ENCODE measurements at places on chromosomes 11 and 22.

DNA sequence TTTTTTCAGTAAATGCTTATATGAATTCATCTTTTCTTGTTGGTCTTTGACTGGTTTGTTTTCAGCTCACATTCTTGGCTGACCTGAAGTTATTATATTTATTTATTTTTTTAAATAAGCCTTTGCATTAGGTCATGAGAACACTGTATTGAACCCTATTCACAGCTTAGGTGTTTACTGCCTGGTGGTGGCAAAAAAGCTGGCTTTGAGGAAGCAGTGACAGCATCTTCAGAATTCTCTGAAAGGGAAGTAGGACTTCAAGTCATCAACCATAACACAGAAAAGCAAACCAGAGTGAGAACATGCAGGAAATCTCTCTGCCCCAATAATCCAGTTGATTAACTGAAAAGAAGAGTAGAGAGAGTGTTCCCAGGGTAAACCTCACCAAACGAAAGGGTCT is 30.3 kb upstream of the MMP13 start:
- H3K4me1 ChIP-seq = no peaks in the 10 kb centered on the region
- H3K36me3 ChIP-seq = no peaks in the 10 kb centered on the region
- H3K27ac ChIP-seq = no peak overlapping the region
- ATAC-seq = no peak

GRCh38 chr11:96094156-96094555 is 170.2 kb upstream of the MTMR2 start:
- no peaks in the 10 kb centered on the region for H3K27me3 ChIP-seq
- peaks cover 16% of the 10 kb centered on the region for H3K4me1 ChIP-seq
- H3K36me3 ChIP-seq = peaks cover 22% of the 10 kb centered on the region
- no peak overlapping the region for H3K4me3 ChIP-seq
- H3K27ac ChIP-seq = no peak overlapping the region
- no peak for ATAC-seq

GRCh38 chr11:108966978-108967377 is 302.1 kb downstream of the DDX10 start:
- no peaks in the 10 kb centered on the region for H3K36me3 ChIP-seq
- no peaks in the 10 kb centered on the region for H3K4me1 ChIP-seq
- H3K4me3 ChIP-seq = no peak overlapping the region
- no peak for ATAC-seq
- H3K27ac ChIP-seq = no peak overlapping the region

- H3K36me3 ChIP-seq = no peaks in the 10 kb centered on the region
- H3K4me1 ChIP-seq = peaks cover 15% of the 10 kb centered on the region
- no peak overlapping the region for H3K4me3 ChIP-seq
- no peaks in the 10 kb centered on the region for H3K27me3 ChIP-seq
- H3K27ac ChIP-seq = no peak overlapping the region
Observed at GRCh38 chr11:67441098-67441563, 2.1 kb downstream of the CORO1B start.

GRCh38 chr11:85828640-85828978 is 17.7 kb upstream of the SYTL2 start:
- H3K27me3 ChIP-seq = no peaks in the 10 kb centered on the region
- H3K4me1 ChIP-seq = no peaks in the 10 kb centered on the region
- H3K36me3 ChIP-seq = no peaks in the 10 kb centered on the region
- H3K27ac ChIP-seq = no peak overlapping the region

- H3K4me1 ChIP-seq = no peaks in the 10 kb centered on the region
- H3K4me3 ChIP-seq = no peak overlapping the region
- H3K36me3 ChIP-seq = no peaks in the 10 kb centered on the region
- H3K27ac ChIP-seq = no peak overlapping the region
- H3K27me3 ChIP-seq = peaks cover 10% of the 10 kb centered on the region
- ATAC-seq = no peak
Observed at GRCh38 chr11:34519595-34520235, 6.1 kb upstream of the ELF5 start.

GRCh38 chr22:42277988-42278776 is 7.7 kb upstream of the TCF20 start:
- no peak overlapping the region for H3K4me3 ChIP-seq
- no peak overlapping the region for H3K27ac ChIP-seq
- peaks cover 12% of the 10 kb centered on the region for H3K4me1 ChIP-seq
- no peaks in the 10 kb centered on the region for H3K36me3 ChIP-seq
- H3K27me3 ChIP-seq = no peaks in the 10 kb centered on the region

DNA sequence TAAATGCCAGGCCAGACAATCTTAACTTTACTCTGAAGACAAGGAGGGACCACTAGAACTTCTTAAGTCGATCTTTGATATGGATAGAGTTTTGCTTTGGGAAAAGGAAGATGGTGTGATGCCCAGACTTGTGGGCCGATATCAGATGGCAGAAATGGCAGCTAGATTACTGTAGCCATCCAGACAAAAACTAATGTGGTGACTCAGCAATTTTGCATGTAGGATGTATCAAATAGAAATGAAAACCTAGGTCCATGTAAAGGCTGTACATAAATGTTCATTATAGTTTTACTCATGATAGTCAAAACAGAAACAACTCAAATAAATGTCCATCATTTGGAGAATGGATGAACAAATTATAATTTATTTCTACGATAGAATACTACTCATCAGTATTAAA is 121.5 kb downstream of the APIP start:
- no peak for ATAC-seq
- H3K27me3 ChIP-seq = no peaks in the 10 kb centered on the region
- H3K36me3 ChIP-seq = no peaks in the 10 kb centered on the region
- no peak overlapping the region for H3K4me3 ChIP-seq
- no peak overlapping the region for H3K27ac ChIP-seq
- H3K4me1 ChIP-seq = peaks cover 13% of the 10 kb centered on the region

- H3K27ac ChIP-seq = no peak overlapping the region
- no peak for ATAC-seq
- no peaks in the 10 kb centered on the region for H3K4me1 ChIP-seq
- H3K36me3 ChIP-seq = no peaks in the 10 kb centered on the region
- H3K4me3 ChIP-seq = no peak overlapping the region
Observed at GRCh38 chr22:27050771-27051170, 393.4 kb downstream of the MIAT start.

DNA sequence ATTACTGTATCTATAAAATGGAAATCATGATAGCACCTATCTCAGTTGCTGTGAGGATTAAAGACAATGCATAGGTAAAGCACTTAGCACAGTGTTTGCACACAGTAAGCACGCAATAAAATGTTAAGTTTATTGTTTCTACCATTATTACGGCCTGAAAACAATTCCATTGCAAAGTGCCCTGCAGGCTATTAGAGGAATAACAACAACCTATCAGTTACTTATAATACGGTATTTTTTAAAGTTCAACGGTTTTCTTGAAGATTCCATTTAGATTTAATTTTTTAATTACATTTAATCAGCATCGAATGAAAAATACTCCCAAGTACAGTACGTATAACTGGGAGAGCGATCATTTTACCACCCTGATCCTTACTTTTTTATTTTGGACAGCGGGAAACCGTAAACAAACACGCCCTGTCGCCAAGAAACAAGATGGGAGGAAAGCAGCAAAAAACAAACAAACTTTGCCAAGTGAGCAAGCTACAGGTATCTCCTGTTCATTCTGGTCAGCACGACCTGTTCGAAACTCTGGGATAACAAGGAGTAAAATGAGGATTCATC is 893 bp downstream of the SLC36A4 start:
- H3K4me3 ChIP-seq = peak overlapping the region; percentile 81
- no peaks in the 10 kb centered on the region for H3K36me3 ChIP-seq
- H3K4me1 ChIP-seq = peaks cover 12% of the 10 kb centered on the region
- ATAC-seq = no peak
- peak overlapping the region; percentile 97 for H3K27ac ChIP-seq
- H3K27me3 ChIP-seq = no peaks in the 10 kb centered on the region

DNA sequence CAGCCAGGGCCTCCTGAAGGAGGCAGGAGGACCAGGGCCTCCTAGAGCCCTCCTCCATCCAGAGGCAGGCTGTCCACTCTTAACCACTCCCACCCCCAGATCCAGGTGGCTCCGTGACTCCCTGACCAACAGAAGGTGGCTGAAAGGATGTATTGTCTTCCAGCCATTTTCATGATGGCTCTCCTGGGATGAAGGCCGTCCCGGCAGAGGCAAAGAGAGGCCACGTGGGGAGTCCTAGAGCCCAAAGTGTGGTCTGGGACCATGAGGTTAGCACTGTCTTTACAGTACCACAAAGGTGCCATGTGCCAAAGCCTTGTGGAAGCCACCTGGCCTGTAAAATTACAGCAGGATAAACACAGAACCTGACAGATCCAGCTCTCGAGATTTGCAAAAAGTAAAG is 42.3 kb downstream of the DUSP8 start:
- H3K36me3 ChIP-seq = peaks cover 17% of the 10 kb centered on the region
- no peak overlapping the region for H3K27ac ChIP-seq
- no peak for ATAC-seq

- H3K4me1 ChIP-seq = peaks cover 99% of the 10 kb centered on the region
- no peak overlapping the region for H3K4me3 ChIP-seq
- H3K27me3 ChIP-seq = no peaks in the 10 kb centered on the region
- no peaks in the 10 kb centered on the region for H3K36me3 ChIP-seq
Observed at GRCh38 chr22:23769321-23769965, 1.7 kb upstream of the CHCHD10 start.

GRCh38 chr11:57160665-57161064 is 21.1 kb upstream of the LRRC55 start:
- H3K4me1 ChIP-seq = no peaks in the 10 kb centered on the region
- no peak overlapping the region for H3K4me3 ChIP-seq
- no peaks in the 10 kb centered on the region for H3K36me3 ChIP-seq
- peaks cover 27% of the 10 kb centered on the region for H3K27me3 ChIP-seq

DNA sequence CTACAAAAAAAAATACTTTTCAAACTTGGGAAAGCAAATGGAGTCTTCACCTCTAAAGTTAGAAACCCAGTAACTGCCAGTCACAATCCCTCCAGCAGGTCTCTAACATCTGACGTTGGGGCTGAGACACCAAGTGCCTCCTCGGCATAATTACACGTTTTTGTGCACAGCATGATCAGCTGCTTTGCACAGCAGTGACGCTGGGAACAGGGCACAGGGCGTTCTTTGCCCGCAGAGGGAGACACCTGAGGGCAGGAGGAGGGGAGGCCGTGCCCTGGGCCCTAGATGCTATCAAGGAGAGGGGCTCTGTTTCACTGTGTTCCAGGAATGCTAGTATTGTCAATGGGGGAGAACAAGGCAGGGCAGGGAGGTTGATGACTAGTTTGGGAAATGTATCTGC is 120.1 kb downstream of the PARVA start:
- H3K36me3 ChIP-seq = peaks cover 62% of the 10 kb centered on the region
- H3K4me3 ChIP-seq = no peak overlapping the region
- no peak for ATAC-seq
- H3K27me3 ChIP-seq = no peaks in the 10 kb centered on the region
- H3K27ac ChIP-seq = no peak overlapping the region

- peak; percentile 58 for ATAC-seq
- no peaks in the 10 kb centered on the region for H3K27me3 ChIP-seq
- peak overlapping the region; percentile 76 for H3K27ac ChIP-seq
Observed at GRCh38 chr11:10322830-10323792, 18.2 kb downstream of the ADM start.

- no peak for ATAC-seq
- peaks cover 19% of the 10 kb centered on the region for H3K27me3 ChIP-seq
- H3K36me3 ChIP-seq = no peaks in the 10 kb centered on the region
- H3K4me1 ChIP-seq = no peaks in the 10 kb centered on the region
- no peak overlapping the region for H3K4me3 ChIP-seq
Observed at GRCh38 chr11:42524534-42525227, 787.1 kb upstream of the API5 start.

GRCh38 chr11:70761094-70761907 is 363.0 kb downstream of the CTTN start:
- no peaks in the 10 kb centered on the region for H3K4me1 ChIP-seq
- H3K27me3 ChIP-seq = peaks cover 2% of the 10 kb centered on the region
- H3K27ac ChIP-seq = no peak overlapping the region

GRCh38 chr11:67611165-67611564 is 4.4 kb downstream of the NDUFV1 start:
- H3K4me3 ChIP-seq = no peak overlapping the region
- no peaks in the 10 kb centered on the region for H3K36me3 ChIP-seq
- no peak for ATAC-seq

GRCh38 chr11:95140397-95141033 is 50.9 kb downstream of the ENDOD1 start:
- H3K27me3 ChIP-seq = no peaks in the 10 kb centered on the region
- H3K4me1 ChIP-seq = no peaks in the 10 kb centered on the region
- no peak overlapping the region for H3K4me3 ChIP-seq

- no peak overlapping the region for H3K4me3 ChIP-seq
- H3K36me3 ChIP-seq = no peaks in the 10 kb centered on the region
- no peak overlapping the region for H3K27ac ChIP-seq
- H3K4me1 ChIP-seq = no peaks in the 10 kb centered on the region
- no peak for ATAC-seq
Observed at GRCh38 chr11:83599066-83599465, 312.9 kb upstream of the CCDC90B start.

DNA sequence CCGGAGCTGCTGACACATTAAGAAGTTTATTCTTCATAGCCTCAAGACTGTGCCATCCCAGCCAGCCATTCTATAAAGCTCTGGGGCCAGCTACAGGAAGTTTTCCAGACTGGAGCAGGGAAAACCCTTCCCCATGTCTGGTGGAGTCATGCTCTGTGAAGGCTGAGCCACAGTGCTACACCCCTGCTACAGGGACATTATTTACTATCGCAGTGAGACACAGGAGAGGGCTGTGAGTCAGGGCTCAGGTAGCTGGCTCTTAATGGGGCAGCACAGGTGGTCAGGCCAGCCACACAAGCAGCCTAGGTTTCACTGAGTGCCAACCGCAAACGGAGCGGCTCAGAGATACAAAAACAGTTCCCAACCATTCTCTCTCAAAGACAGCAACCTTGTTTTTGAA is 12.1 kb downstream of the HPS4 start:
- no peaks in the 10 kb centered on the region for H3K27me3 ChIP-seq
- H3K36me3 ChIP-seq = peaks cover 100% of the 10 kb centered on the region
- H3K27ac ChIP-seq = no peak overlapping the region
- no peak for ATAC-seq

DNA sequence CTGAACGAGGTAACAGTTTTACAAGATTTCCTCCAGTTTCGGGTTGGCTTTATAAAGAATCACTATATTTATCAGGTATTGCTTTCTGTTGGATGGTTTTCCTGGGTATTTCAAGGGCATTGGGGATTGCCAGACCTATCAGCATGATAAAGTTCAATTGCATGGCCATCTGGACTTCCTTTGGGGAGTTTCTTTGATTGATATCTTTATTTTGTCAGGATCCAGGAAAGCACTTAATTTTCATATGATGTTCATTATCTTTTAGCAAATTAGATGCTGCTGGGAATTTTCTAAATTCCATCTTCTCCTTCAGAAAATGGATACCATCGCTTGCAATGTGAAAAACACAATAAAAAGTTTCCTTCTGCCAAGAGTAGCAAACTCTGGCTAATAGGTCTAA is 21.2 kb downstream of the RFPL2 start:
- no peak overlapping the region for H3K27ac ChIP-seq
- H3K4me1 ChIP-seq = no peaks in the 10 kb centered on the region
- no peaks in the 10 kb centered on the region for H3K36me3 ChIP-seq
- H3K4me3 ChIP-seq = no peak overlapping the region
- peaks cover 45% of the 10 kb centered on the region for H3K27me3 ChIP-seq
